Glutamatergic neuron (in vitro differentiated cells): ENCODE measurements at places on chromosomes 5 and 9. TPM values are rescaled to one million over a fixed set of nuclear protein-coding genes. Genes with fewer than 3 reads are reported as not detected.

The TPPP gene
- total RNA-seq, result 44.5 TPM

The SLC6A7 gene
- total RNA-seq, result not detected

The AGXT2 gene
- not detected for total RNA-seq

The SPATA31C1 gene
- not detected for total RNA-seq

The SPINK5 gene
- 7.5 TPM for total RNA-seq

The NEURL1B gene
- total RNA-seq, result 11.4 TPM

The OR13C2 gene
- total RNA-seq, result not detected

The MEGF10 gene
- 0.69 TPM for total RNA-seq

The NFIL3 gene
- total RNA-seq, result 32.4 TPM

The SPINK6 gene
- not detected for total RNA-seq

The SPINK13 gene
- total RNA-seq, result not detected

The TOPORS gene
- total RNA-seq, result 13.9 TPM

The SLC27A4 gene
- total RNA-seq, result 47.3 TPM

The SVEP1 gene
- 0.10 TPM for total RNA-seq

The CYSRT1 gene
- 2.1 TPM for total RNA-seq

The CD72 gene
- total RNA-seq, result 4.9 TPM

The PTGS1 gene
- 0.39 TPM for total RNA-seq

The GCNT4 gene
- 5.2 TPM for total RNA-seq

The SLC1A1 gene
- 0.10 TPM for total RNA-seq

The FBXO4 gene
- 1.0 TPM for total RNA-seq

The PCDHB14 gene
- 16.5 TPM for total RNA-seq
